Cortex of kidney (tissue), 1 donor: ENCODE measurements at places on chromosomes 7 and 10.

DNA sequence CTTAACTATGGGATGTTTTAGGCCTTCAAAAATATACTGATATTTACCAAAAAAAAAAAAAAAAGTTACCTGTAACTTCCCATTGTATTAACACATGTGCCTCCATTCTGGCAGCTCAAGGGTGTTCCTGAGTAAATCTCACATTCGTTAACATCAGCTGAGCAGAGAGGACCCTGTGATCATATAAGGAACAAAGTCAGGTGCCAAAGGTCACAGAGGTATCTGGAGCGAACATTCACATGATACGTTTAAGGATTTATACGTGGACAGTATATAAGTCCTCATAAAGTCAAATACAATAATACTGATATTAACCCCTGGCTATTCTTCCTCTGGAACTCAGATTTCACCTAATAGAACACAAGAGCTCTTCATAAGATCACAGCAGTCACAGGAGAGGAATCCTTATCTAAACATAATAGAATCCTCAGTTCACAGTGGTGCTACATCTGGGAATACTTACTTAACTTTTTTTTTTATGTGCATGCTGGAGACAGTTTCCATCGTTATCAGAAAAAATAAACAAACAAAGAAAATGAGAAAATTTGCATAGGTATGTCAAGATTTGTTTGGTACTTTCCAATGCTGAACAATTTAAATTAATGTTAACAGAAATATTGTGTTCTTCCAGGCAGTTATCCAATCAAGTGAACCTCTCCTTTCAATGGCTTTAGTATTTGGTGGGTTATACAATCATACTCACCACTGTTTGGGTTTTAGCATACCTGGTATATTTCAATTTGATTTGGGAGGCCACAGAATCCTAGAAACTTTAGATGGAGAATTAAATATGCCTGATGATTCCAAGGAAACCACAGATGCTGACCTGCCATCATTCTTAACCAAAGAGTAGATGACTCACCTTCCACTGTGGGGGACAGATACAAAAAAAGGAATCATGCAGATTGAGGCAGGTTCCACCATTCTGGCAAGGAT is 6.6 kb downstream of the CUBN start:
- DNase-seq: no peak

DNA sequence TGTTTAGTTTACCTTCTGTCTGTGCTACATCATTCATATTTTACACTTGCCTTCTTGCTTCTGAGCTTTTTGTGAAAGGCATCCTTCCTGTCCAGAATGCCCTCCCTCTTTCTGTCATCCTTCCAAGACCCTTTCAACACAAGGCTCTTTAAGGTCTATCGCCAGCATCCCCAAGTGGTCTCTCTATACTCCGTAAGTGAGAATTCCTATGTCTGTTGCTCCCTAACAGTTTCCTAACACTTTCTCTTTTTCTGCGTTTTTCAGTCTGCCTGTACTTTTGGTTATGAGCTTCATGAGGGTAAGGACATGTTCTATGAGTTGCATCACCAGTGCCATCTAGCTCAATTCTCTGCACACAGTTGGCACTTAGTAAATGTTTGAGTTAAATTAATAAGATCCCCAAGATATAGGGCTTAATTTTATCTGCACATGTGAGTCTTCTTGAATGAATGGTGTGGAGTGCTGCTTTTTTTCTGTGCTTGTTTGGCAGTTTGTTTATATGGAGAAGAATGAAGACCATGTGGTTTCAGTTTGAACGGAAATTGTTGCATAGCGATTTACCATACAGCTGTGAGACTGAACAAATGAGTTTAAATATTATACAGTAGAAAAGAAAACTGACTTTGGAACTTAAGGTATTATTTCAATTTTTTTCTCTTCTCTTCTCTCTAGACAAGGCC is 29.4 kb downstream of the RABGEF1 start:
- DNase-seq: no peak

GRCh38 chr7:134561-135256 is 57.7 kb upstream of the FAM20C start:
- no peak for DNase-seq

DNA sequence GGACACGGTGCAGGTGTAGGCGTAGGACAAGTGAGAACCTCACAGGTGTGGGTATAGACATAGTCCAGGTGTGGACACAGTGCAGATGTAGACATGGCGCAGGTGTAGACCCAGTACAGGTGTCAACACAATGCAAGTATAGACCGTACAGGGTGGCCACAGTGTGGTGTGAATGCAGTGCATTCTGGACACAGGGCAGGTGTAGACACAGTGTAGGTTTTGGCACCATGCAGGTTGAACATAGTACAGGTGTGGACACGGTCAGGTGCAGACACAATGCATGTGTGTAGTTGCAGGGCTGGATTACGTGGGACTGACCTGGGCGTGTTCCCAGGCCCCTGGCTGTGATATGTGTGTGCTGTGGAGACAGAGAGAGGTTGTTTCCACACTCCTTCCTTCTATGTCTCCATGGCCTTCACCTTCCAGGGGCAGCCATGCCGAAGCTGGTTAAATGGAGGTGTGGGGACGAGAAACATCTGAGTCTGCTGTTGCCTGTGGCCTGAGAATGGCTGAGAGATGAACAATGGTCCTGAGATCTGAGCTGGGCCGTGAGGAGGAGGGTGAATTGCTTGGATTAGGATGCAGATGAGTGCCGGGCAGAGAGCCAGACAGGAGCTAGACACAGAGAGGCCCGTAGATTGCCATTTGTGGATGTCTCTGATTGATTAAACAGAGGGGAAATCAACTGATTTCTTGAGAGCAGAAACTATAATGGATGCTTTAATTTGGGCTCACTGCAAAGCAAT is 343.9 kb upstream of the SHH start:
- no peak for DNase-seq

DNA sequence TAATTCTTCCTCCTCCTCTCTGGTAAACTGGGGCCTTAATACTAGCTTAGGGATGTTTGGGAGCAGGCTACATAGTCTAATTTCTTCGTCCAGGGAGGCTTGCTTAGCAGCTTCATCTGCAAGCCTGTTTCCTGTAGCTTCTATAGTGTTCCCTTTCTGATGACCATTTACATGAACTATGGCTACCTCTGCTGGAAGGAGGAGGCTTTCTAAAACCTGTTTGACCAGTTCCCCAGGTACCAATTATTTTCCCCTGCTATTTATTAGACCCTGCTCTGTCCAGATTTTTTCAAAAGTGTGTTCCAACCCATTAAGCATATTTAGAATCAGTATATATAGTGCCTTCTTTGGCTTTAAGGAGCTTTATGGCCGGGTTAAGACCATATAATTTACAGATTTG is 38.8 kb upstream of the DNAH11 start:
- no peak for DNase-seq

DNA sequence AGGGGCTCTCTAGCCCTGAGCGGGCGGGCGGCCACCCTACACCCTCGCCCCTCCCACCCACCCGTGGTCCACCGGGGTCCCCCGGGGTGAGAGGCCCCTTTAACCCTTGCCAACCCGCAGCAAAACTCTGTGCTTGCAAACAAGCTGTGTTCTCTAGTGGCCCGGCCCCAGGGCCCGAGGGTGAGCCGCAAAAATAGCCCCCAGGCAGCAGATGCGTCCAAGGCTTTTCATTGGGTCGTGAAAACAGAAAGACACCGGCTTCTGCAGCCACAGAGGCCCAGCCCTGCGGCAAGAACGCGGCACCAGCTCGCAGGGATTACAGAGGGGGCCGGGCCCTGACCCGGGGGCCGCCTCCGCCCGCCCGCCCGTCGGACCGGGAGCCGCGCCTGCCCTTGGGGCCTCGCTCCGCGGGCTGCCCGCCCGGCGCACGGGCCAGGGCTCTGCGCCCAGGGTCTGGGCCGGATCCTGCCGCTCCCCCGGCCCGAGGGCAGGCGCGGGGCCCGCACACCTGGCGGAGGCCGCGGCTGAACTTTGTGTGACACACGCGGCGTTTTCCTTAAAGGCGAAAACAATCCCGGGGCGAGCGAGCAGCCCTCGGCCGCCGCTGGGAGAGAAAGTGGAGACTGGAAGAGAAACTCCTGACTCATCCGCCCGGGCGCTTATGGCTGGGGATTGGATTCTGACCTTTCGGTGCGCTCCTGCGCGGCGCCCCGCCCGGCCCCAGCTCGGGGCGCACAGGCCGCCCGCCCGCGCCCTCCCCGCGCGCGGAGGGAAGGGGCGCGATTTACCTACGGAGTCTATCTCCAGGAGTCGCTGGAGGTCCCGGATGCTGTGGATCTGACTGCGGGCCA is 2.8 kb downstream of the PDGFA start:
- DNase-seq: no peak

GRCh38 chr10:3892440-3893425 is 107.7 kb upstream of the KLF6 start:
- DNase-seq: no peak

DNA sequence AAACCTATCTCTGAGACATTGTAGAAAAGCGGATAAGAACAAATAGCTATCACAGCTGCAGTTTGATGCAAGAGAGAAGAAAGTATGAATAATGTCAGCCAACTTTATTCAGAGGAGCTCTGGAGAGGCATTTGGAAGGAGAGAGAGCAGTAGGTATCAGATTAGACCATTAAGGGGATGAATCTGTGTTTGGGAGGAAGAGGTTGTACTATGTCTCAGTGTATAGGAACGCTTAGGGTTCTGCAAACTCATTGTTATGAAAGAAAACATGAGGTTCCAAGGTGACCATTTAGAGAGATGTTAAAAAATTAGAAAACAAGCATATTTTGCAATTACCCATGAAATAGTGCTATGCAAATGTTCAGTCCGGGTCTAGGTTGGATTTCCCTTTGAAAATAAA is 207.5 kb upstream of the GNAI1 start:
- no peak for DNase-seq

GRCh38 chr10:33492701-33493345 is 158.4 kb upstream of the NRP1 start:
- DNase-seq: no peak

DNA sequence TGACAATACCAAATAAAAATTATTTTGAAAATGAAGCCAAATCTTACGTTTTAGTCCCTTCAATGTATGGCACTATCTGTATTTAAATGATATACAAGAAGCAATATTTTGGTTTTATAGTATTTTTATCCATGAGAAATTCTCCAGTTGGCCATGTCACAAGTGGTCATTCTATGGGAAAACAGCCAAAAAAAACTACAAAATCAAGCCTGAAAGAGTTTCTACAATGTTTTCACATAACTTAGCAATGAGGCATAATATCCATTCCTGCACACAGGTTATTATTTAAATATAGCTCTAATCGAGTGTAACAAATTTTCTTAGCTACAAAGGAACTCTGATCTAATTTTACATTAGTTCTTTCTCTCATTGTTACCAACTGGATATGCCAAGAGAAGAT is 5.4 kb downstream of the RAB11FIP2 start:
- no peak for DNase-seq

GRCh38 chr7:105637755-105638154 is 56.5 kb upstream of the EFCAB10 start:
- no peak for DNase-seq

DNA sequence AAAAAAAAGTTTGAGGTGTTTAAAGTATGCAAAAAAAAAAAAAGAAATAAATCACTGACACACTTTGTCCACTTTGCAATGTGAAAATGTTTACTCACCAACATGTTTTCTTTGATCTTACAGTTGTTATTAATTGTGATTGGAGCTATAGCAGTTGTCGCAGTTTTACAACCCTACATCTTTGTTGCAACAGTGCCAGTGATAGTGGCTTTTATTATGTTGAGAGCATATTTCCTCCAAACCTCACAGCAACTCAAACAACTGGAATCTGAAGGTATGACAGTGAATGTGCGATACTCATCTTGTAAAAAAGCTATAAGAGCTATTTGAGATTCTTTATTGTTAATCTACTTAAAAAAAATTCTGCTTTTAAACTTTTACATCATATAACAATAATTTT is 130.6 kb downstream of the CFTR start:
- DNase-seq: no peak

GRCh38 chr10:71795248-71795647 is 21.9 kb upstream of the VSIR start:
- DNase-seq: no peak

DNA sequence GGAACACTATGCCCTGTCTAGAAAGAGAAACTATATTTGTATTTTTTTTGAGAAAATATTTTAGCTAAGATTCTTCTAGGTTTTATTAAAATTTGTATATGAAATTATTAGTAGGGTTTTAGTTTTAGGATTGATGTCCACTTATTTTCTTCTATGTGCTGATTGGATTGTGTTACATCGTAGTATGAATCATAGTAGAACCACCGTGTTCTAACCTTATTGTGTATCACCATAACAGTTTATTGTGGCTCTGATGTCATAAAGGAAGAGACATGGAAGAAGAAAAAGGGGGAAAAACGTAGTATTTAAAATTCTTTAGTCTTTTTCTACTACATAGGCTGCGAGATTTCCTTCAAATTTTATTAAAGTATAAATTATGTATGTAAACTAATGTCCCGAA is 1.9 kb downstream of the AGBL3 start:
- no peak for DNase-seq

- no peak for DNase-seq
Observed at GRCh38 chr10:99629625-99629978, 9.4 kb upstream of the SLC25A28 start.

DNA sequence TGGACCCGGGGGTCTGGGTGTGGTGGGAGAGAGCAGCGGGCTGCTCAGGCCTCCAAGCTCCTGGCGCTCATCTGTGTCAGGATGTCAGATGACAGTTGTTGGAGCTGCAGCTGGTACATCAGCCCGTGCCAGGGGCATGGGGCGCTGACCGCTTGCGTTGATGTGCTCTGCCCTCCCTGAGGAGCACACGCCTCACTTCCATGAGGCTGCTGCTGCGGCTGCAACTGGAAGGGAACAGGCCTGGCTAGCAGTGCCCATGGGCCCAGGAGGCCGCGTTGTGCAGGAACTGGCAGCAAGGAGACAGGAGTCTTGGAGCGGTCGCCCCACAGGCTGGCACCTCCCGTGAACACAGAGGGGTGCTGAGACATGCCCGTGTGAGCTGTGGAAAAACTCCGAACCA is 361.3 kb upstream of the MKI67 start:
- DNase-seq: no peak

DNA sequence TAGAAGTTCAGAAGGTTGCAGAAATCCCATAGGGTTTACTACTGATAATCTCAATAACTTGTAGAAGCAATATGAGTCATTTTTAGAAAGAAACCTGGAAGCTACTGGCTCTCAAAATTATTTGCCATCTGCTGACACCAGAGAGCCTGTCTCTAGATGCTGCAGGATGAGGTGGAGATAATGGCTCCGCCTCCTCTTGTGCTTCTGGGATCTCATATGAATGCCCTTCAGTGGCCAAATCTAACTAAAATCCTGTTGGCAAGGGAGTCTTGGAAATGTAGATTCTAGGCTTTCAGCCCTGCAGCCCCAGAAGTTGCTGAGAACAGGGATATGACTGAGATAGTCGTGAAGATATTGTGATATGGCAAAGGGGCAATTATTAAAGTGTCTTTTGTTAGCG is 348.1 kb downstream of the CCSER2 start:
- no peak for DNase-seq
